ENCODE measurements at places on chromosomes 5 and 9.
A peak's percentile ranks its signal among the peaks of the same experiment; 100 is the strongest.

- no peak for DNase-seq
These were observed 426 bp downstream of the FAM114A2 start for GRCh38 chr5:154038261-154038706.

DNA sequence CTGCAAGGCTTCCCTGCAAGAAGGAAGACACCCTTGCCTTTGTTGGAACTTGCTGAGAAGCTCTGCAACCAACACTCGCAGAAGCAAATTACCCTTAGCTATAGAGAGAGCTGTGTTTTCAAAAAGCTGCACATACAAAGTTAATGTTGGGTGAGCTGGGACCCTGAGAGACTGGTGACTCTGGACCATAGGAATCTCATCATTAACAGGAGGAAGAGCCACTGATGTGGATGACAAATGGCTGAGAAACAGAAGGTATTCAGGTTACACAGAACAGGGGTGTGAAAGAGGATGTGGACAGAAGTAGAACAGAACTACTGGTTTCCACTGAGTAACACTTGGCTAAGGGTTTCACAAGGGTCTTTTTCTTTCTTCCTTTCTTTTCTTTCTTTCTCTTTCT, 493.5 kb downstream of the IRX1 start:
- peak; percentile 54 for DNase-seq

GRCh38 chr9:4506490-4506889, 16.2 kb downstream of the SLC1A1 start:
- DNase-seq = no peak

- no peak for DNase-seq
These were observed 62.8 kb downstream of the CDC14B start for GRCh38 chr9:96556701-96557461.

Data from astrocyte (in vitro differentiated cells and primary cell).